ENCODE measurements at places on chromosomes 1 and 21. TPM values are rescaled to one million over a fixed set of nuclear protein-coding genes. Genes with fewer than 3 reads are reported as not detected.

DNA sequence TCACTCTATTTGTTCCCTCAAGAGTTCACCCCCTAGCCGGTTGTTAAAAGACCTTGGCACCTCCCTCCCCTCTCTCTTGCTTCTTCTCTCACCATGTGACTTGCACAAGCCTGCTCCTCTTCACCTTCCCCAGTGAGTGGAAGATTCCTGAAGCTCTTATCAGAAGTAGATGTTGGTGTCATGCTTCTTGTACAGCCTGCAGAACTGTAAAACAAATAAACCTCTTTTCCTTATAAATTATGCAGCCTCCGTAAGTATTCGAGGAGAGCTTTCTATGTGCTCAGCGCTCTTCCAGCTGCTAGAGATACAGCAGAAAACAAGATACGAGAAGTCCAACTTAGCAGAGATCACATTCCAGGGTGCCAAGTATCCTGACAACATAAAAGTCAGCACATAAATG is 147.0 kb upstream of the RUNX1 start:
- DNase-seq = no peak

DNA sequence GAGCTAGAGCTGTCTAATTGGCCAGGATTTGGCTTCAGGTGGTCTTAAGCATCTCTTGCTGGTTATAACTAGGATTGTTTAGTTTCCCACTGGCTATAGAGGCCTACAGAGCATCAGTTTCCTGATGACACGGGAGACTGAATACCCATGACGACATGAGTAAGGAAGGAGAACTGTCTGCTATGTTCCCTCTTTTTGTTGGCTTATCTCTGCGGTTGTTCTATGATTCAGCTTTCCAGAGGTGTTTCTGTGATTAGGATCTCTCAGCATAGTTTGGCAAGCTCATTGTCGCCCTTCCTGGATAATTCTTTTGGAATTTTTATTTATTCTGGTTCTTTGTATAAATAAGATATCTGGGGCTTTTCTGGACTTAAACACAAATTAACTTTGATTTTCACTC is 163.4 kb downstream of the OLFM3 start:
- DNase-seq = no peak

DNA sequence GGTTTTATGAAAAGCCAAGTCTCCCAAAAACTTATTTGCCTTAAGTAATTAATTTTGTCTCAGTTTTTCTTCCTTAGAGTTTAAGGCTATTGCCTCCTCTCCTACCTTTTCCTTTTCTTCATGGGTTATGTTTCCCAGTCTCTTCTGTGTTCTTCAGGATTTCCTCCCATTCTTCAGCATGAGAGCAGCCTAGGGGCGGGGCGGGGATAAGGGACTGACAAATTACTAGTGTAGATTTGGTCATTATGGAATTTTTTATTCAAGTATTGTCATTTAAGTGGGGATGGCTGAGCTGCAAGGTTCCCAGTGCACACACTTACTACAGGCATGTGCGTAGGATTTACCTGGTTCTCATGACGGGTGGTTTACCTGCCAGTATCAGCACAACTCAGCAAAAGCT is 35.2 kb upstream of the PIGV start:
- DNase-seq = no peak

The KCNE2 gene
- not detected for total RNA-seq

The SELENBP1 gene
- total RNA-seq = 26.8 TPM

- DNase-seq = no peak
These were observed 15.2 kb downstream of the C21orf58 start for GRCh38 chr21:46308431-46308830.

DNA sequence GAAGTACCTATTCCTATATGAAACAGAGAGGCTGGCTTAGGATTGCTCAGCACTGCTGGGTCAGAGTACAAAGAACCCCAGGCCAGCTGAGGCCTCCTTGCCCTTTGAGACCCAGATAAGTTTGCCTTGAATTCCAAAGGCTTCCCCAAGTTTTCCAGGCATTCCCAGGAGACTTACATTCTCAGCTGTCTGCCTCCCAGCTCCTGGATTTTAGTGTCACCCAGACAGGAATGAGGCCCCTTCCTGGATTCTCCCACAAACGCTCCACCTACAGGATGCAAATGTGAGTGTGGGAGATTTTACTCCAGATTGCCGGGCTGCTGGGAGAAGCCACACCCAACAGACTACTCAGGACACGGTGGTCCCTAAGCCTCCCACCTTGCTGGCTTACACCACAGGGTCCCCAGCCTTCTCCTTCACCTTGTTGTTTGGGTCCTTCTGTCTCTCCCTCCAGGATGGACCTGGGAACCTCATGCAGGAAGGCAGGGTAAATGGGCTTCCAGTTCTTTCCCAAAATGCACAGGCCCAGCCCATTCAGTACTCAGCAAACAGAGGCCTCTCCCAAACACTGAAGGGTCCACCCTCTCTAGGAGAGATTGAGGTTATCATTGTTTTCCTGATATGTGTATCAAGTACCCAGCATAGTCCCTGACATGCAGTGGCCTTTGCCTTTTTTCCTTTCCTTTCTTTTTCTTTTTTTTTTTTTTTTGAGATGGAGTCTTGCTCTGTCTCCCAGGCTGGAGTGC is 10.6 kb downstream of the RHBG start:
- no peak for DNase-seq

DNA sequence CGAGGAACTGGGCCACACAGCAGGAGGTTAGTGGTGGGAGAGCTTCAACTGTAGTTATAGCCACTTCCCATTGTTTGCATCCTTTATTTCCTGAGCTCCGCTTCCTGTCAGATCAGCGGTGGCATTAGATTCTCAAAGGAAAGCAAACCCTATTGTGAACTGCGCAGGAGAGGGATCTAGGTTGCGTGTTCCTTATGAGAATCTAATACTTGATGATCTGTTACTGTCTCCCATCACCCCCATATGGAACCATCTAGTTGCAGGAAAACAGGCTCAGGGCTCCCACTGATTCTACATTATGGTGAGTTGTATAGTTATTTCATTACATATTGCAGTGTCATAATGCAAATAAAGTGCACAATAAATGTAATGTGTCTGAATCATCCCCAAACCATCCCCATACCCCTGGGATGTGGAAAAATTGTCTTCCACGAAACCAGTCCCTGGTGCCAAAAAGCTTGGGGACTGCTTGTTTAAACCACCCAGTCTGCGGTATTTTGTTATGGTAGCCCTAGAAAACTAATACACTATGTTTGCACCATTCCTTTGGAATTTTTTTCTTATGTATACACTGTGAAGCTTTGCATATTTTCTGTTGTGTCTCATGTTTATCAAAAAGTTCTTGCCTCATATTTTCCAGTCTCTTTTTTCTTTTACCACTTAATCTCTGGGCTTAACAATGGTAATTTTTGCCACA is 136.6 kb upstream of the IVNS1ABP start:
- DNase-seq = no peak

DNA sequence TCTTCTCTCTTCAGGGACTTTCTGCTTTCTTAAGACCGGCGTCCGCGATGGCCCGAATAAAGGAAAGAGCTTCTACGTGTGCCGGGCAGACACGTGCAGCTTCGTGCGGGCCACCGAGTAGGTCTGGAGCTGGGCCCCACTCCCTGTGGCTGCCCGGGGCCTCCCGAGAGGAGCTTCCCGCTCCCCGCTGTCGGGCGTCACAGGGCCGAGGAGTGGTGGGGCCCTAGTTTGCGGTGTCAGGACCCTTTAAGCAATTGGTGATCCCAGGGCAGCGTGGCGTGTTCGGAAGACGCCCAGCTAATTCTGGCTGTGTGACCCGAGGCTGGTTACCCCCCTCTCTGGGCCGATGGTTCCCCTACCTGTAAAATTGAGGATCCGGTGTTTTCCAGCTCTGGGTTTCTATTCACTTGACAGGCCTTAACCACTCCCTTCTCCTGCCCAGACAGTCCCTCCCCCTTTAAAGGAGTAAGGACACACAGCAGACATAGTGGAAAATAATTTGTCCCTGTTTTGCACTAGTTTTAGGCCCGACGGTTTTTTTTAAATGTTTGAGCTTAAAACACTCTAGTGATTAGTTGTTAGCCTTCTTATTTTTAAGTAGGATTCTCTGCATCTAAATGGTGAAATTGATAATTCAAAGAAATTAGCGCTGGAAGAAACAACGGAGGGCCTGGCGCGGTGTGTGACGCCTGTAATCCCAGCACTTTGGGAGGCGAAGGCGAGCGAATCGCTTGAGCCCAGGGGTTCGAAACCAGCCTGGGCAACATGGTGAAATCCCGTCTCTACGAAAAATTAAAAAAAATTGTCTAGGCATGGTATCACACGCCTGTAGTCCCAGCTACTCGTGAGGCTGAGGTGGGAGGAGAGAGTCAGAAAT is 553 bp downstream of the TTF2 start:
- peak; percentile 73 for DNase-seq

DNA sequence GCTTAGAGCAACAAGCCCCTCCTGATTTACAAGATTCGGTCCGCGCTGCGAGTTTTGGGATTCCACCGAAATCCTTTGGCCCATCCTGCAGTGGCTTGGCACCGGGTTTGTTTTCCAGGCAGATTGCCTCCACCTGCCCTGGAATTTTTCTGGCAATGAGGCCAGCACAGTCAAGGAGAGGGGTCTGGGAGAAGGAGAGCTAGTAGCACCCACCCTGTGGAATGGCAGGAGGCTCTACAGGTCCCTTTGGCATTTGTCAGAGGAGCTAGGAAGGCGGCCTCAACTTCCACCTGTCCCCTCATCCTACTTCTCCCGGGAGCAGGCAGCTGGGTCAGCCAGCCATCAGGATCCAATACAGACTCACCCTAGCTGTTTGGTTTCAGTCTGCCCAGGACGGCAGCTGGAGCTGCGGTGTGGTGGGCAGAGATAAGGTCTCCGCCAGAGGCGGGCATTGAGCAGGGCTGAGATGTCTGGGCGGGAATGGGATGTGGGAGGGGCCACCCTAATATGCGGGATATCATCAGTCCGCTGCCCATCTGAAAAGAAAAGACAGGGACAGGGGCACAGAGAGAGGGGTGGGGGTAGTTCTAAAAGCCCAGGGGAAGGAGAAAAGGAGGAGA is 37.8 kb upstream of the PRELP start:
- DNase-seq = no peak

The SH3D21 gene
- 6.4 TPM for total RNA-seq

- no peak for DNase-seq
These were observed 680.6 kb downstream of the TTLL7 start for GRCh38 chr1:83318366-83318765.

GRCh38 chr1:234978397-234979295 is 150.0 kb downstream of the TOMM20 start:
- DNase-seq = peak; percentile 89

The LCE1B gene
- total RNA-seq = not detected

DNA sequence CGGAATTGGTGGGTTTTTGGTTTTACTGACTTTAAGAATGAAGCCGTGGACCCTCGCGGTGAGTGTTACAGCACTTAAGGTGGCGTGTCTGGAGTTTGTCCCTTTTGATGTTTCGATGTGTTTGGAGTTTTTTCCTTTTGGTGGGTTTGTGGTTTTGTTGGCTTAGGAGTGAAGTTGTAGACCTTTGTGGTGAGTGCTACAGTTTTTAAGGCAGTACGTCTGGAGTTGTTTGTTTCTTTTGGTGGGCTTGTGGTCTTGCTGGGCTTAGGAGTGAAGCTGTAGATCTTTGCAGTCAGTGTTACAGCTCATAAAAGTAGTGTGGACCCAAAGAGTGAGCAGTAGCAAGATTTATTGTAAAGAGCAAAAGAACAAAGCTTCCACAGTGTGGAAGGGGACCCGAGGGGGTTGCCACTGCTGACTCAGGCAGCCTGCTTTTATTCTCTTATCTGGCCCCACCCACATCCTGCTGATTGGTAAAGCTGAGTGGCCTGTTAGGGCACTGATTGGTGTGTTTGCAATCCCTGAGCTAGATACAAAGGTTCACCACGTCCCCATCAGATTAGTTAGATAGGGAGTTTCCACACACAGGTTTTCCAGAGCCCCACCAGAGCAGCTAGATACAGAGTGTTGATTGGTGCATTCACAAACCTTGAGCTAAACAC is 20.9 kb downstream of the HENMT1 start:
- DNase-seq = no peak

GRCh38 chr1:82813386-82813785 is 1012.7 kb downstream of the ADGRL2 start:
- DNase-seq = no peak

The AUNIP gene
- 0.89 TPM for total RNA-seq

DNA sequence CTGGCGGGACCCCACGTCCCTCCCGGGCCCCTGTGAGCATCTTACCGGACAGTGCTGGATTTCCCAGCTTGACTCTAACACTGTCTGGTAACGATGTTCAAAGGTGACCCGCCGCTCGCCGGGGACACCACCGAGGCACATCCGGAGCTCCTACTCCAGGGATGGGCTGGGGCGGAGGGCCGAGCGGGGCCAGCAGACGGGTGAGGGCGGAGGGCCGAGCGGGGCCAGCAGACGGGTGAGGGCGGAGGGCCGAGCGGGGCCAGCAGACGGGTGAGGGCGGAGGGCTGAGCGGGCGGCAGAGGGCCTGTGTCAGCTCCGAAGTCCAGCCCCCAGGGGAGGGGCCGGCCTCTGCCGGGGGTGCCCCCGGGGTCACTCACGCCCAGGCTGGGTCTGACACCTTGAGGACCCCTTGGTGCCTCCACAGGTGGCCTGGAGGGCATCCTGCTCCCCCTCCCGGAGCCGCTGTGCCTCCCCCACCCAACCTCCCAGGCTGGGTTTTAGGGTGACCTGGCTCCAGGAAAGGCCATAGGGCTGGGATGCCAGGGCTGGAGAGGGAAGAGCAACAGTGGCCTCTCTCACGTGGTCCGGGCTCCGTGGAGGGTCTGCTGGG is 5.7 kb upstream of the TTLL10 start:
- no peak for DNase-seq

All from renal cortical epithelial cell (primary cell).